Testis (tissue), 5 donors: ENCODE measurements at places on chromosomes 16 and 17. TPM values are rescaled to one million over a fixed set of nuclear protein-coding genes. Genes with fewer than 3 reads are reported as not detected.

The UNC45B gene
- 1.1 TPM for total RNA-seq

- no peak overlapping the region for H3K4me3 ChIP-seq
- H3K4me1 ChIP-seq = no peaks in the 10 kb centered on the region
- no peaks in the 10 kb centered on the region for H3K27me3 ChIP-seq
- H3K27ac ChIP-seq = no peak overlapping the region
- no peak for DNase-seq
These were observed 81.2 kb downstream of the TIMM22 start for GRCh38 chr17:1077986-1078711.

DNA sequence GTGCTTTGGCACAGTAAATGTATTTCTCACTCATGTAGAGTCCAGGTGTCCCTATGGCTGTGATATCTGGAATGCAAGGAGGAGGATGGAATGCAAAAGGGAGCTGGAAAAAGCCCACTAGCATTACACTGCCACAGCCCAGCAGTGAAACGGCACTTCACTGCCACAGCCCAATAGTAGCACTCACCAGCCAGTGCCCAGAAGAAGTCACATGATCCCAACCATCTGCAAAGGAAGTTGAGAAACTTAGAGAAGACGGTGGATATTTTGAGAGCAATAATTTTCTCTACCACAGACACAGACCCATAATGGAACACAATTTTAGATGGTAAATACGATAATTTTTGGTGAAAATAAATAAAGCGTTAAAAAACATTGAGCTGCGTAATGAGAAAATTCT, 51.8 kb downstream of the C16orf82 start:
- no peak for DNase-seq
- H3K27ac ChIP-seq = no peak overlapping the region
- no peaks in the 10 kb centered on the region for H3K4me1 ChIP-seq
- H3K36me3 ChIP-seq = no peaks in the 10 kb centered on the region

GRCh38 chr17:45098081-45098868, 34.0 kb downstream of the PLCD3 start:
- H3K4me3 ChIP-seq = no peak overlapping the region
- no peaks in the 10 kb centered on the region for H3K27me3 ChIP-seq
- no peak overlapping the region for H3K27ac ChIP-seq

DNA sequence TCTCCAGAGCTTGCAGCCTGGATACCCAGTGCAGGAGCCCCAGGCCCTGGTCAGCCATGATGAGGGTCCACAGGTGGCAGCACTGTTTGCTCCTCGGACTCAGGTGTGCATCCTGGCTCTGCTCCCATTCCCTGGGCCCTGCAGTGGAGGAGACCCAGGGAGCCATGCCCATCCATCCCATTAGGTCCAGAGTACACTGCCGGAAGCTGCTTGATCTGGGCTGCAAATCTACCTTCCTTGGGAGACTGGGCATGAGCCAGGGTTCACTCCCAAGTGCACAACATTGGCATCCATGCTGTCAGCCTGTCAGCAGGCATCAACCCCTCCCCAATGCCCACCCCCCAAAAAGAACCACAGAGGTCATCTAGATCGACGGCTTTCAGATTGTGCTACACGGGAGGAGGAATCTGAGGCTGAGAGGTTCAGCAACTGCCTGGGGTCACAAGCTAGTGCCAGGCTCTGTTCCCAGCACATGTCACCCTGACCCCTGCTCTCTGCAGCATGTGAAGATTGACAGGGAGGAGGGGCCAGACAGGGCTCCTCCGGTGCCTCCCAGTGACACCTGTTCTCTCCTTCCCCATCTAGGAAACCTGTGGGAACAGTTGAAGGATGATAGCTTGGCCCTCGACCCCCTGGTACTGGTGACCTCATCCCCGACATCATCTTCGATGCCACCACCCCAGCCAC, 15.7 kb downstream of the UNC119 start:
- no peaks in the 10 kb centered on the region for H3K27me3 ChIP-seq
- H3K36me3 ChIP-seq = no peaks in the 10 kb centered on the region
- no peaks in the 10 kb centered on the region for H3K4me1 ChIP-seq
- no peak for DNase-seq
- no peak overlapping the region for H3K27ac ChIP-seq

The PERCC1 gene
- total RNA-seq = 0.31 TPM

DNA sequence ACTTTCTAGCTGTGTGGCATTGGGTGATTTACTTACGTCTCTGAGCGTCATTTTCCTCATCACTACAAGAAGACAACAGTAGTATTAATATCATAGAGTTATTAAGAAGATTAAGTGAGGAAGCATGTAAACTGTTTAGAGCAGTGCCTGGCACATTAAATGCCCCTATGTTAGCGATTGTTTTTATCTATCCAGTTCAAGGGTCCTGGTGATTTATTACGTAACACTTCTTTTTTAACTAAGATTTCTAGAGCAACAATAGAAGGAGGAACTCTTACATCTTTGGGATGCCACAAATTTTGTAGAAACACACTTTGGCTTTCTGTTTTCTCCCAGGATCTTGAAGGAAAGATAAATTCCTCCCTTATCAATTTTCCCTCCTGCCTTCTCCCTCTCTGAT, 3.3 kb upstream of the GAS7 start:
- H3K27ac ChIP-seq = no peak overlapping the region
- H3K4me1 ChIP-seq = no peaks in the 10 kb centered on the region
- no peak overlapping the region for H3K4me3 ChIP-seq
- no peaks in the 10 kb centered on the region for H3K36me3 ChIP-seq
- no peaks in the 10 kb centered on the region for H3K27me3 ChIP-seq
- no peak for DNase-seq

The UTS2R gene
- total RNA-seq = 3.8 TPM

DNA sequence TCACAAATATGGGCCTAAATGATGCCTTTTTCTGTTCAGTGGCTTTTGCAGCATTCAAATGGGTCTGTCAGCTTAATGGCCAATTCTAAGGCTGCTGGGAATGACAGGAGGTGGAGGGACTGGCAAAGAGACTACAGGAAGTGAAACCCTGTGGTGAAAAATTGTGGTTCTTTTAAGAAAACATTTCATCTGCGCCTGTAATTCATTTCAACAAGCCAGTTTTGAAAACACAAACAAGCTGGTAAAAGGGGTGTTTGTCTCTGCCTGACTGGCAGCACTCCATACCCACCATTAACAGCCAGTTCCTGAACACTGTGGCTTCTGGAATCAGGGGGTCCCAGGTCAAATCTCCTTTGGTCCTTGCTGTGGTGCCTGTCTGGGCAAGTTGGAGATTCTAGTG, 3.6 kb upstream of the KDM8 start:
- H3K4me1 ChIP-seq = peaks cover 9% of the 10 kb centered on the region
- no peaks in the 10 kb centered on the region for H3K36me3 ChIP-seq
- H3K27ac ChIP-seq = no peak overlapping the region
- no peak for DNase-seq

DNA sequence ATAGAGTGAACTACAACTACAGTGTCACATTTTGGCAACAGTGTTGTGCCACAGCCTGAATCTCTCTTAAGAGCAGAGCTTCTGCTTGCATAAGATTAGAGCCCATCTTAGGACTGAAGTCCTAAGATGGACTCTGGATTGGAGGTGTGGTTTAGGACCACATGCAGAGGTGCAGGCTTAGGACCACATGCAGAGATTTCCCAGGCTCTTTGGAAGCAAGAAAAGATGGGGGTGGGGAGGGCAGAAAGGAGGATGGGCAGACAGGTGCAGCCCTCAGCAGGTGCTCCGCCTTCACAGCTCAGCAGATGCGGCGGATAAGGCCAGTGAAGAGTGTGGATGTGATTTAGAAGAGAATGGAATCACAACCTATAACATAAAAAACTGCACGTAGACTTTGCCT, 128.7 kb downstream of the TANGO6 start:
- H3K36me3 ChIP-seq = no peaks in the 10 kb centered on the region
- H3K27ac ChIP-seq = no peak overlapping the region
- H3K4me1 ChIP-seq = no peaks in the 10 kb centered on the region
- no peak overlapping the region for H3K4me3 ChIP-seq
- no peak for DNase-seq

The NETO2 gene
- 24.2 TPM for total RNA-seq
